Neural crest cell (in vitro differentiated cells): ENCODE measurements at places on chromosomes 4 and X. TPM values are rescaled to one million over a fixed set of nuclear protein-coding genes. Genes with fewer than 3 reads are reported as not detected.

GRCh38 chr4:47222276-47222675, 190.9 kb downstream of the GABRB1 start:
- no peak for DNase-seq

Gene VEGFD
- total RNA-seq: 0.43 and 1.2 TPM in 2 replicates

GRCh38 chrX:18995221-18995620, 11.3 kb upstream of the PHKA2 start:
- DNase-seq: no peak

Gene PROM1
- total RNA-seq: 60.8 and 65.3 TPM in 2 replicates

DNA sequence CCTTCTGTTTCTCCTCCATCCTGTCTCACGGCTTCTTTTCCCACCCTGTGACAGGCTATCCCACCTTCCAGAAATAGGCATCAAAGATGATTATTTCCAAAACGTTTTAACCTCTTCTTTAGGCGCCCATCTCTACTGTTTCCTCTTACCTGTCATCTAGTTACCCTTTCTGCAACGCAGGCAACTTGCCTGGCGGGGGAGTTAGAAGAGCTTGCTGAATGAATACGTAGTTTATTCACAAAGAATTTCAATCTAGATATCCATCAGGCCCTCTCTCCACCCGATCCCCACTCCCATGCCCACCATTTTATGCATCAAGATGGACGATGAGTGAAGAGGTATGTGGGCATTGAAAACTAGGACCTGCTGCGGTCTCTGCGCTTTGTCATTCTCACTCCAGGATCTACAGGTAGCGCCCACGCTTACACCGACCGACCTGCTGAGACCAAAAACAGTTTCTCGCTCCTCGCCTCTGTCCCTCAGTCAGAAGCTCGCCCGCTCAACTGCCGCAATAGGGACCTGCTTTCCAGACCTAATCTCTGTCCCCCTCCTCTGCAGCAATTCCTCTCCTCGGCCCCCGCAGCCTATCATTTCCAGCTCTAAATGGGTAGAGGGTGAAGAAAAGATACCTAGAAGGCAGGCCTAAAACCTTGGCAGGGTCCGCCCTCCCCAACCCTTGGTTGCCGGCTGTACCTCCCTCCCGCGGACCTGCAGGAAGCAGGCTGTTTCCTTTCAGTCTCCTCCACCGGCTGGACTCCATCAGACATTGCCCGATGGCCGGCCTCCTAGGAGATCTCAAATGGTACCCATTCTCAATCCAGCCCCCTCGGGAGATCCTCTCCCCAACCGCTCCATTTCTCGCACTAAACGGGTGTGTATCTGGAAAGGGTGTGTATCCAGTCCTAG, 624 bp downstream of the BEX5 start:
- no peak for DNase-seq

- no peak for DNase-seq
These were observed 10.2 kb upstream of the KIAA0232 start for GRCh38 chr4:6772223-6772928.

Gene FAT4
- total RNA-seq: 26.0 and 26.6 TPM in 2 replicates

Gene PAK3
- total RNA-seq: 11.9 and 12.3 TPM in 2 replicates

Gene ADH5
- total RNA-seq: 252 and 256 TPM in 2 replicates

DNA sequence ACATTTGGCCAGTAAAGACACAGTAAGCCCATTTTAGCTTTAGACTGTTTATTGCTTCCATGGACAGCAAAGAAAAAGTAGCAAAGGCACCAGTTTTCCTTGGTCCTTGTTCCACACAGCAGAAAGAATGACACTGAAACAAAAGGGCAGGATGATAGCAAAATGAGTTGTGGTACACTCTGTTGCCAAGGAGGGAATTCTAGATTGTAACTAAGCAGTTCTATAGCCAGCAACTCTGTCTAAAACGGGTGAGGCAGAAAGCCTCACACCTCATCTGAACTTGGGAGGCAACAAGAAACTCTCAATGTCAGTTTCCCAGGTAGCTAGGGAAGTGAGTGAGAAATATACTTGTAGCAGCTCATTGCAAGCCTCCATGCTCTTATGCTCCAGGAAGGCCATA, 39.2 kb downstream of the BBS12 start:
- DNase-seq: no peak

DNA sequence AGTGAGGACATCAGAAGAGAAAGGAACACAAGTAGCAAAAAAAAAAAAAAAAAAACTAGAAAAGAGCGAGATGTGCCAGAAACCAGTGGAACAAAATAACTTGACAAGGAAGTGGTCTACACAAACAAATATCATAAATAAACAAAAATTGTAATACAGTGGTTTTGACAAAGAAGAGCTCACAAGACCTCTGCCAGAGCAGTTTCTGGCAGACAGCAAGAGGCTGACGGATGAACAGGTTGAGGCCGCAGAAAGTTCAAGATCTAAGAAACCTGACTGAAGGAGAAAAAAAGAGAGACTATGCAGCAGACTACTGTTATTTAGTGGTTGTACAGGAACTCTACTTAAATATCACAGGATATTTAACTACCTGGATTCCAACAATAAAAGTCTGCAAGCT, 66.2 kb downstream of the MAB21L2 start:
- no peak for DNase-seq

GRCh38 chrX:38982843-38983242, 181.6 kb downstream of the MID1IP1 start:
- DNase-seq: no peak
